ENCODE measurements at places on chromosomes 6 and 20. TPM values are rescaled to one million over a fixed set of nuclear protein-coding genes. Genes with fewer than 3 reads are reported as not detected.

Gene CALHM5
- total RNA-seq = 2.8 TPM

Gene ANGPT4
- 0.42 TPM for total RNA-seq

Gene ADISSP
- 37.5 TPM for total RNA-seq

Gene LAMP5
- 0.22 TPM for total RNA-seq

Gene RUNX2
- 1.6 TPM for total RNA-seq
